Stimulated activated naive CD4-positive, alpha-beta T cell treated with Interleukin-2 at 50 U/mL for 16 hours (primary cell): ENCODE measurements at places on chromosomes 1 and 21.

DNA sequence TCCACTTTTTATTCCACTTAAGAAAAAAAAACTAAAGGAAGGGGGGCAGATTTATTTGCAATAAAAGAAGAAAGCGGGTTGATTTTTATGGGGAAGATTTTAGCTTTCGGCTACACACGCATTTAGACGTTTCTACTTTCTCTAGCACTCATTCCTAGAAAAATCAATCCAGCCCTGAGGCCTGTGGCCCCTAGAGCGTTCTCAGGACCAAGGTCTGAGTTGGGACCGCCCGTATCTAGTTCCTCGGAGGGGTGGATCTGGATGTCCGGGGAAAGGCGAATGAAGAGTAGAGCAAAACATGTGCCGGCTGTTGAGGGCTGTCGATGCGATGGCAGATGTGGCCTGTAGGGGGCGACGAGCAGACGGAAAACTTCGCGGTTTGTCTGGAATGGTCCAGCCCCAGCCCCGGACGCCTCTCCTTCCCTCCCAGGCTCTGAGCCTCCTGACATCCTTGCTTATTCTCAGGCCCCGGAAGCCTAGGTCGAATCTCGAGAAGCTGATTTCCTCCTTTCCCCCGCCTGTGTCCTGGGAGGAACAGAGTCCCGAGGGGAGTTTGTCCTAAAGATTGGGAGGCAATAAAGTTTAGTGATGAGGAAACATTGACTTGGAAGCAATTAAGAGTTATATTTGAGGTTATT, 5.2 kb downstream of the FOXD3 start:
- DNase-seq: no peak

GRCh38 chr1:16248603-16249516, 11.9 kb upstream of the CPLANE2 start:
- DNase-seq: no peak

- no peak for DNase-seq
These were observed 14.4 kb downstream of the CD55 start for GRCh38 chr1:207335695-207336363.

- peak; percentile 3 for DNase-seq
These were observed 5.8 kb upstream of the SDHB start for GRCh38 chr1:17059391-17060305.

GRCh38 chr1:225849925-225850324, 32.3 kb downstream of the TMEM63A start:
- no peak for DNase-seq

- DNase-seq: no peak
These were observed 95.0 kb downstream of the TEX35 start for GRCh38 chr1:178607718-178608408.
